ENCODE measurements at places on chromosomes 5 and 9.

GRCh38 chr5:170105642-170106611, at the start of gene FOXI1:
FOXI1 (plus strand) TSS chr5:170105897; CDS start chr5:170105958, 61 bp downstream.
- no peak for DNase-seq

- no peak for DNase-seq
Observed at GRCh38 chr5:159787837-159788236, 128.4 kb upstream of the ADRA1B start.

- no peak for DNase-seq
Observed at GRCh38 chr5:71887680-71888079, 168.6 kb downstream of the CARTPT start.

DNA sequence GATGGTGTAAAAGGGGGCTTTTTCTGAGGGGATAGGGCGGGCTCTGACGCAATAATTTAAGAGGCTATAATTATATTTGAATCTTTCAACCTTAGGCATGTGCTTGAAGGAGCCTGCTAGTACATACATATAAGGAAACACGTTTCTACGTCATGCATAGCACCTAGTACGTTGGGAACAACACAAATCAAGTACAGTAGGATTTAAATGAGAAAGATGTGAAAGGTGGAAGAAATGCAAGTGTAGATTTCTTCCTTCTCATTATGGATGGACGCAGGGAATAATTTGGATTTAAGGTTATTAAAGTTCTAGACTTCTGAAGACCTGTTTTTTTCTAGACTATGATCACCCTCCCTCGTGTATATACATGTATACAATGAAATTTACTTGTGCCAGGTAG, 927 bp upstream of the CDO1 start:
- DNase-seq: no peak

- no peak for DNase-seq
Observed at GRCh38 chr9:70479880-70480291, 65.4 kb upstream of the KLF9 start.

- DNase-seq: no peak
Observed at GRCh38 chr5:159700016-159700415, 216.3 kb upstream of the ADRA1B start.

- no peak for DNase-seq
Observed at GRCh38 chr5:83124593-83124992, 47.2 kb downstream of the XRCC4 start.

- DNase-seq: no peak
Observed at GRCh38 chr5:170221327-170221741, 11.5 kb upstream of the C5orf58 start.

DNA sequence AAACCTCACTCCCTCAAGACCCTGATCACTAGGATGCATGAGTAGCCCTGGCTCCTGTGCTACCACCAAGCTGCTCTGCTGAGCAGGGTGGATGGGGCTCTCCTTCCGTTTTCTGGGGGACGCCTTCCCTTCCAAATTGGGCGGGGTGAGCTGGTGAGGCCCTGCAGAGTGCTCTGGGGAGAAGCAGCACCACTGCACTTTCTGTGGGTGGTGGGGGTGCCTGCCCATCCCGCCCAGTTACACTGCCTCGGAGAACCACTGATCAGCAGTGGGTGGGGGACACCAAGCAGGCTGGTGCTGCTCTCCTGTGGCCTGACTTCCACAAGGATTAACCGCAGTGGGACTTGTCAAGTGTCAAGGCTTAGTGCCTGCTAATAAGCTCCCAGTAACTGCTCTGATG, 19.0 kb downstream of the GFPT2 start:
- no peak for DNase-seq

Data from activated T-cell treated with anti-CD3 and anti-CD28 coated beads for 48 hours (primary cell).